ENCODE measurements at places on chromosomes 1 and 21.

DNA sequence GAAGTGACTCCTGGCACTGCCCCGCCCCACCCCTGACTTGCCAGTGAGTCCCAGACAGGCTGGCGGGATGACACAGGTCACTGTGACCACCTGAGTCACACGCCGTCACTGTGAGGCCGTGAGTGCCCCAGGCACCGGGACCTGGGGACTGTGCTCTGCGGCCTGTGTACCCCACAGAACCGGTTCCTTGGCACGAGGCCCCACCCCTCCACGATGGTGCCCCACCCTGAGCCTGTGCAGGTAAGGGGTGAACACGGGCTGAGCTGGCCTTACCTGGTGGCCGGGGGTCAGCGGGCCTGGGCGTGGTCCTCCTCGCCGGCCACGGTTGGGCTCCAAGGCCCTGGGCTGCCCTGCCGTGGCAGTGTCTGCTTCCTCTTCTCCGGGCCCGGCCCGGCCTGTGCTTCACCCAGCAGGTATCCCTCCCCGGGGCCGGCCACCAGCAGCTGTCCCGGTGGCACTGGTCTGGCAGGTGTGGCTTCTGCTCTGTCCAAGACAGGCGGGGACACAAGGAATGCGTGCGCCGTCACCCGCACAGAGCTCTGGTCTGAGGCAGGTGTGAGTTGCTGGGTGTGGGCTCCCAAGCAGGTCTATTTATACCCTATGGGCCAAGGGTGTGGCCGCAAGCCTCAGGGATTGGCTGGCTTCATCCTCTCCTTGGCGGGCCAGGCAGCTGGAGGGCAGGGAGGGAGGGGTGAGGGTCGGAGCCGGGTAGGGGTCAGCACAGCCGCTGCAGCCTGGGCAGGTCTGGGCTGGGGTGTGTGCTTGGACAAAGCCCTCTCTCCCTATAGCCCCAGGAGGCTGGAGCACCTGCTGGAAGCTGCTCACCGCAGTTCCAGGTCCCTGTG, at the start of gene RNF223:
TSS of gene RNF223 (minus strand) at position 564 of the 845 bp plus-strand sequence. CDS start 1,740 bp downstream, outside the sequence.
- no peak for DNase-seq

DNA sequence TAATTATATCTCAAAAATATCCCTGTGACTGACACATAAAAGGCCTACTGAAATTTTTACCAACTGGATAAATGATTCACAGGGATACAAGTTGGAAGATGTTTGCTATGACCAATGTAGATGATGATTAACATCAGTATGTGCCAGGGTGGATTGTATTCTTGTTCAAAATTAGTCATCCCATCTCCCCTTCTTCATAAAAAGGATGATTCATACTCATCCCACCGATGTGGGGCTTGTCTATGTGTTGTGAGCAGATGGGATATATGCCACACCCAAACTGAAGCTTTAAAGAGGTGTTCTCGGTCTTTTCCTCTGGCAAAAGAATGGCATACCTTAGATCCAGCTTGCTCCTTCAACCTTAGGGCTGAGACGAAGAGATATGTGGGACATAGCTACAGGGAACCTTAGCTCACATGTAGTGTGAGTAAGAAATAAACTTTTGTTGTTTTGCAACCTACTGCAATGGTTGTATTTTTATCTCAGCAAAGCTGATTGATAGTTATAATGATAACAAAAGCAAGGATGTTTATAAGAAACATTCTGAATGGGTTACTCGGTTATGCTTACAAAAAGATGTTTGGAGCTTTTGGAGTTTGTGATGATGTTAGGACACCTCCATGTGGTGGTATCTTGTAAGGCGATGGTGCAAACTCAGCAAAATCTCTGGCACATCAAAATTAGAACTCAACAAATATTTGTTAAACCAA, 29.4 kb downstream of the SPATA17 start:
- DNase-seq = no peak

DNA sequence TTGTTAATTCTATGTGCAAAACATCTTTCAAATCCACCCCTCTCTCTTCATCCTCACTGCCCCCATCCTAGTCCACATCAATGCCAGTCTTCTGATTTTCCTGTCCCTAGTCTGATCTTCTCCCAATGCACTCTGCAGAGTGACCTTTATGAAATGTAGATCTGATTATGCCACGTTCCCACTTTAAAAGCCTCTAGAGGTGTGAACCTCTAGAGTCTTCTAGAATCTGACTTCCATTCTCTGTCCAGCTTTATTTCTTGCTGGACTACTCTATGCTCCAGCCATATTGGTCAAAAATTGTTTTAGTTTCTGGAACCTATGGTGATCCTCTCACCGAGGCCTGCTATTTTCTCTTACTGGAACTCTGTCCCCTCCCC, 32.5 kb downstream of the ZNF648 start:
- no peak for DNase-seq

DNA sequence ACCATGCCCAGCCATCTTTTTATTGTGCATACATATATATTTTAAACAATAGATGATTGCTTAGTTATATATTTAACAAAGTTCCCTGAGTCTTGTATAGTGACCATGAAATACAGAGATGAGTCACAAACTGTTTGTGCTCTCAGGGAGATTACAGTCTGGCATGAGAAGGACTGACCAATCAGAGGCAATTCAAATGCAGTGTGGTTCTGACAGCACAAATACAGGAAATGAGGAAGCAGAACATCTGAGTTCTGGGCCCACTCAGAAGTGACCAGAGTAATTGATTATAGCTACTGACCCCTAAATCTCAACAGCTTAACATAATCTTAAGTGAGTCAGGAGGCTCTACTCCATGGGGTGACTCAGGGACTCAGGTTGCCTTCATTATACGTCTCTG, 534.5 kb downstream of the OMA1 start:
- no peak for DNase-seq

DNA sequence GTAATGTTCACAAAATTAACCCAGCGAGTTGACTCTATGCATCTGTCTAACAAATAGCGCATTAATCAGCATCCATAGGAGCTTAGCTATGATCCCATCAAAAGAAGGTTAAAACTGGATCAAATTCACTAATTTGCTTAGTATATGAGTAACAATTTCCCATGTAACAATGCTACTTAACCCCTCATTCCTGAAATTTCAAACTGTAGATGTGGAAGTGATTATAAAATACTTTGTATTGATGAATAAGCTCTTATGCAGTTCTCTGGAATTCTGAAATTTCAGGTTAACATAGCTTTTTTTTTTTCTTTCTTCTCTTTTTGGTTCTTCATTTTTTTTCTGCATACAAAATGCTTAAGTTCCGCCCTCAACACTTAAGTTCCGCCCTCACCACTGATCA, 1272.7 kb downstream of the KCNT2 start:
- no peak for DNase-seq

GRCh38 chr1:47003896-47004403, 19.5 kb upstream of the CYP4X1 start:
- DNase-seq = no peak

DNA sequence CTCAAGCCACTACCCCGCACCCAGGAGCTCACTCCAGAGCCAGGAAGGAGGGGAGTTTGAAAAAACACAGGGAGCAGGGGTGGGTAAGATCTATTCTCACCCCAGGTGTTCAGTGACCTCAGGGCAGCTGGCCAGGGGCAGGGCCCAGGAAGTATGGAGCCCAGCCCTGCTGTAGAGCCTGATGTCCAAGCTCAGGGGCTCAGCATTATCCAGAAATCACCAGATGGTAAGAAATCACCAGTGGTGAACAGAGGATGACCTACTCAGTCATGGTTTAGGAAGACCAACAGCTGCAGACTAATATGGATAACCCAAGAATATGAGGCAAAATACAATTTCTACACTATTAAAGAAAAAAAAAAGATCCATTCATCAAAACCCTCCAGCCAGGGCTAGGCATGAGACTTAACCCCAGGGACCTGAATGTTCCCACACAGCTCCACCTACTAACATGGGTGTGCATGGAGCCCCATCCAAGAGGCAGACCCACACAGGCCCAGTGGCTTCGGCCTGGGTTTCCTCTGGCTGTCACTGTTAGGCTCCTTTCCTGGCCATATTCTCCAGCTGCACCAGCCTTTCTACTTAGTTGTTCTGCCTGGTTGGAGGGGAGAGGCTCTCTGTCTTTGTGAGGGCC, 67.6 kb downstream of the KCNN3 start:
- no peak for DNase-seq

DNA sequence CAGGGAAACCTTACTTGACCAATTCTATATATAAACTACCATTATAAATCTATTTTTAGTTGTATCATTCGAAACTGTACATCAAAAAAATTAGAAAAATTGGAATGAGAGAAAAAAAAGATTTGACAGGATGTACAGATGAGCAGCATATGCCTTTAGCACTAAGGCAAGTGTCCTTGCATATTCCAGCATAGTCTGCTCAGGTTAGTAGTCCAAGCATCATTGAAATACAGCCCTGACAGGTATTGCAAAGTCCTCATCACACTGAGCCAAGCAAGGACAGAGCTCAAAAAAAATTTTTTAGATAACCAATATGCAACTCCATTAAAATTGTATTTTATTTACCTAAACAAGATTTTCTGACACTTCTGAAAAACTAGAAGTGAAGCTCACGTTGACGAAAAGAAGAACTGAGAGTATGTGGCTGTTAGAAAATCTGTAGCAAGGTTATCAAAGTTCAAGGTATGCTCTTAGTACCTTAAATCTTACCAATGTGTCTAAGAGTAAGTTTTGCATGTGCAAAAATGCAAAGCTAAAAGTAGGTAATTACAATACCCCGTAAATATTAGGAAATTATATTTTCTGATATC, 465.6 kb upstream of the ADGRL4 start:
- no peak for DNase-seq

GRCh38 chr1:115649964-115650363, 8.2 kb downstream of the VANGL1 start:
- DNase-seq = no peak

GRCh38 chr1:35725596-35725995, 6.9 kb upstream of the C1orf216 start:
- DNase-seq = no peak
